KG1 (cell line): ENCODE measurements at places on chromosomes 16 and 17.

DNA sequence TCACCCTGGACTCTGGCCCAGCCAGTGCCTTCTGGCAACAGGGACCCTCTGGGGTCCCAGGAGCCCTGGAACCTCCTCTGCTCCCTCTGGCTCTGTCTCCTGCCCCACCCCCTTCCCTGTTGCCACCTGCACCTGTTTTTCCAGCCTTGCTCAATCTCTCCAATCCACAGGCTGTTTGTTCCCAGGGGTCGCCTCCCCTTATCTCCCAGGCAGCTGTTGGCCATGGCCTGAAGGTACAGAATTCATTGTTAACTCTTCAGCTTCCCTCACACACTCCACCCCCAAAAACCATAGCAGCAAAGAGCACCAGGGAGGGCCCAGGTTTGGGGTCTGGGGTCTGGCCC is 39.3 kb upstream of the TOB1 start:
- no peak for DNase-seq

DNA sequence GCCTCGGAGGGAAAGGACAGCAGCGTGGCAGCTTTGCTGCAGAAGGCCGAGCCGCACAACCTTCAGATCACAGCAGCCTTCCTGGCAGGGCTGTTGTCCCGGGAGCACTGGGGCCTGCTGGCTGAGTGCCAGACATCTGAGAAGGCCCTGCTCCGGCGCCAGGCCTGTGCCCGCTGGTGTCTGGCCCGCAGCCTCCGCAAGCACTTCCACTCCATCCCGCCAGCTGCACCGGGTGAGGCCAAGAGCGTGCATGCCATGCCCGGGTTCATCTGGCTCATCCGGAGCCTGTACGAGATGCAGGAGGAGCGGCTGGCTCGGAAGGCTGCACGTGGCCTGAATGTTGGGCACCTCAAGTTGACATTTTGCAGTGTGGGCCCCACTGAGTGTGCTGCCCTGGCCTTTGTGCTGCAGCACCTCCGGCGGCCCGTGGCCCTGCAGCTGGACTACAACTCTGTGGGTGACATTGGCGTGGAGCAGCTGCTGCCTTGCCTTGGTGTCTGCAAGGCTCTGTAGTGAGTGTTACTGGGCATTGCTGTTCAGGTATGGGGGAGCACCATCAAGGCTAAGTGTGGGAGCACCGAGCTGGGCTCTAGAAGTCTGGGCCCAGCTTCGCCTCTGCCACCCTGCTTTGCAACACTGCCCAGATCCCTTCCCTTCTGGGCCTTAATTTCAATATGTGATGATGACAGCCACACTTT is 18.6 kb downstream of the NOD2 start:
- DNase-seq: no peak

DNA sequence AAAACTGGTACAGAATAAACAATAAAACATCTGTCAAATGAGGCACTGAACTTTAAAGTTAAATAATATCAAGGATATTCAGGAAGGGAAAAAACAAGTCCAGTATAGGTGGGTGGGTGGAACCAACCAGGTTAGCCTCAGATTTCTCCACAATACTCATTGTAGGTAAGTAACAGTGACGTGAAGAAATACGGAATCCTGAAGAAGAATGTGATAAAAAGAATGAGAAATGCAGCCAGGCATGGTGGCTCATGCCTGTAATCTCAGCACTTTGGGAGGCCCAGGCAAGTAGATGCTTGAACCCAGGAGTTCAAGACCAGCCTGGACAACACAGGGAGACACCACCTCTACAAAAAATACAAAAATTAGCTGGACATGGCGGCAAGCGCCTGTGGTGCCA is 47.3 kb downstream of the UBE2G1 start:
- DNase-seq: no peak

GRCh38 chr17:40433551-40434415 is 9.5 kb upstream of the IGFBP4 start:
- no peak for DNase-seq

DNA sequence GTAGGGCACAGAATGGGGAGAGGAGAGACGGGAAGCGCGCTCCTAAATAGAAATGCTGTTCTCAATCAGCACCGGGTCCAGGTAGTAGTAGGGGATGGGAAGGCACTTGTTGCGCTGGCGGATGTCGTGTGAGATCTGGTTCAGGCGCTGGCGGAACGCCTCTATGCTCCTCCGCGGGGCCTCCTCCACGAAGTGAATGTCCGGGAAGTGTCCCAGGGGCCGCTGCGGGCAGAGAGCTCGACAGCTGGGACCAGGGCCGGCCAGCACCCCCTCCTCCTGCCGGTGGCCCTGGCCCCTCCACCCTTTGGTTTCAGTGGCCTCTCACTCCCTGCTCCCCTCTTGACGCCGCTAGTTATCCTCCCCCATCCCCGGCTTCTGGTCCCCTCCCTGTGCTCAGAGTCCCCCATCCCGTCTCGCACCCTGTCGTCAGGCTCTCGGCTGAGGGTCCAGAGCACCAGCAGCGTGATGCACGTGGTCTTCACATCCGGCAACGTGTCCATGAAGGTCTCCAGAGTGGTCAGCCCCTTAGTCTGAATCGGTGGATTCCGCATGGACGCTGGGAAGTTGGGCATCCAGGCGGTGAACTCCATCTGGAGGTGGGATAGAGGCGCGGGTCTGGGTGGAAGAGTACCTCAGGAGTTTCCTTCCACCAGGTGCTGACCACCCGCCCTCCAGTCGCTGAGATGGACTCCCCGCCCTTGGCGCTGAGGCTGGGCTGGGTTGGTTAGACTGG is 14.6 kb downstream of the ALOX12B start:
- no peak for DNase-seq
